ENCODE measurements at places on chromosomes 2 and 18. TPM values are rescaled to one million over a fixed set of nuclear protein-coding genes. Genes with fewer than 3 reads are reported as not detected.
A peak's percentile ranks its signal among the peaks of the same experiment; 100 is the strongest.

KLHL30 gene
- total RNA-seq: 5.7 TPM

DNA sequence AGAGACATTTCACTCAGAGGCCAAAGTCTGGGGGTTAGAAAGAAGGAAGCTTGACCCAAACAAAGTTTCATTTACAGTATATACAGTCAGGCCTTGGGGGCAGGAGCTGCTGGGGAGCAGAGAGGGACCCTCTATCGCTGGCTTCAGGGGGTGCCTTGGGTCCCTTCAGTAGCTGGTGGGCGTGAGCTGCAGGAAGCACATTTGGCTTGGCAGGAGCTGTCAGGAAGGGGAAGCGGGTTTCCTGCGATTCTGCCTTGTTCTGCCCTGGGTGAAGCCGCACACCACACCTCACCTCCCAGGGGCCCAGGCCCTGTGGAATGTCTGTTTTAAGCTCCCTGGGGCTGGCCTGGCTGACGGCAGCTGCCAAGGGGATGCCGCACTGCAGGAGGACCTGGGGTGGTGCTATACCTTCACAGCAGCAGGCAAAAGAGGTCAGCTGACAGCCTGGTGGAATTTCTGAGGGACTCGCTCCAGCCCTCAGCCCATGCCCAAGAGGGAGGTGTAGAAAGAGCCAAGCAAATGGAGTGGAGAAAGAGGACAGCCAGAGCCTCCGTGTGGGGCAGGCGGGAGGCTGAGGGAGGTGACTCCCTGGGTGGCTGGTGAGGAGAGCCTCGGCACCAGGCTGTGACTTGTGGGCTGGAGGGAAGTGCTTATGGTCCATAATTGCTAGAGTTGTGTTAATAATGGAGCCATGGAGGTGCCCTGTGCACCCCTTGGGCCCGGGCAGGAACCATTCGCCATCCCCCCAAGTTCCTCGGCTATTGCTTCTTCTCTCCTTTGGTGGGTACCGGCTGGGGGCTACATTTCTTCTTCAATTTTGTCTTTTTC lies 43.9 kb downstream of the PSD4 start:
- peak; percentile 82 for DNase-seq

- no peak for DNase-seq
Observed at GRCh38 chr2:37026050-37026449, 58.1 kb downstream of the HEATR5B start.

DNA sequence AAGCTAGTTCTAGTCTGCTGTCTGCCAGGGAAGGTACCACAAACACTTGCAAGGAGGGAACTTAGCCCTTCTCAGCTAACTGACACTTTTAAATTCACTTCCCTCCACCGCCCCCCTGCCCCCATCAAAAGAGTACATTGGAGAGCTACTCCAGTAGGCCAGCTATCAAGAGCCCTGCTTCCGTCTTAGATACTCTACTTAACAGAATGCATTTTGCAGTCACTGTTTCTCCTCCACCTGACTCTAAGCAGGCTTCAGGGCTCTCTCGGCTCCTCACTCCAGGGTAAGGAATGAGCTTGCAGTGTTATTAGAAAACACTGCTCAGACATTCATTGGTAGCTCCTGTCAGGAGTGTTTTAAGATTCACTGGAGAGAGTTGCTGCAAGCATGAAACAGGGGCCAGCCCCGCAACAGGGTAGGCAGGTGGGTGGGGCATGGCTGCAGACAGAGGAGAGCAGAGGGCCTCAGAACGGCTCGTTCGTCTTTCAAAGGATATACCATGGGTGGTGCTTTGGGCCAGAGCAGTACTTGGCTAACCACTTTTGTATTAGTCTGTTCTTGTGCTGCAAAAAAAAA lies 35.3 kb upstream of the PDCL3 start:
- no peak for DNase-seq

DNA sequence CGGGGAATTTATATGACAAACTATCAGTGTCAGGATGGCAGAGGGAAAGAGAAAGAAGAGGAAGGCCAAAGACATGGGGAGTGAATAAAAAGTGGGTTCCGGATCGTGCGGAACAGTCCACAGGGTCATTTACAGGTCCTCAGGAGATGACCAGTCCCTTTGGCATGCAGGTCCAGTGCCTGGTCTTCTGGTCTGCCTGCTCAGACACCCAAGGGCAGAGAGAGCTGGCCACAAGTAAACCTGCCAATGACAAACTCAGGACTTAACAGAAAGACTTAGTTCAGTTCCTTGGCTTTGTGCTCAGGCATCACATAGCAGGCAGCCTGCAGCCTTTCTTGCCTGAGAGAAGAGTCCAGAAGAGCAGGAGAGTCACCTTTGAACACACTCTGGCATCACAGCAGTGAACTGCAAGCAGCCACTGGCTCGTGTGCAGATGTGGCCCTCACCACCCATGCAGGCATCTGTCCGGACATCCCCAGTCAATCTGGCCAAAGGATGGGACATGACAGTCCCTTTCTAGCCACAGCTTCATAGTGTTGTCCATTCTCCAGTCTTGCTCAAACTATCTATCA lies 14.0 kb downstream of the TMEM127 start:
- DNase-seq: peak; percentile 90

- DNase-seq: no peak
Observed at GRCh38 chr2:112776113-112776512, 8.2 kb downstream of the IL1A start.

GRCh38 chr2:49037197-49037596 lies 117.1 kb downstream of the FSHR start:
- DNase-seq: no peak

DNA sequence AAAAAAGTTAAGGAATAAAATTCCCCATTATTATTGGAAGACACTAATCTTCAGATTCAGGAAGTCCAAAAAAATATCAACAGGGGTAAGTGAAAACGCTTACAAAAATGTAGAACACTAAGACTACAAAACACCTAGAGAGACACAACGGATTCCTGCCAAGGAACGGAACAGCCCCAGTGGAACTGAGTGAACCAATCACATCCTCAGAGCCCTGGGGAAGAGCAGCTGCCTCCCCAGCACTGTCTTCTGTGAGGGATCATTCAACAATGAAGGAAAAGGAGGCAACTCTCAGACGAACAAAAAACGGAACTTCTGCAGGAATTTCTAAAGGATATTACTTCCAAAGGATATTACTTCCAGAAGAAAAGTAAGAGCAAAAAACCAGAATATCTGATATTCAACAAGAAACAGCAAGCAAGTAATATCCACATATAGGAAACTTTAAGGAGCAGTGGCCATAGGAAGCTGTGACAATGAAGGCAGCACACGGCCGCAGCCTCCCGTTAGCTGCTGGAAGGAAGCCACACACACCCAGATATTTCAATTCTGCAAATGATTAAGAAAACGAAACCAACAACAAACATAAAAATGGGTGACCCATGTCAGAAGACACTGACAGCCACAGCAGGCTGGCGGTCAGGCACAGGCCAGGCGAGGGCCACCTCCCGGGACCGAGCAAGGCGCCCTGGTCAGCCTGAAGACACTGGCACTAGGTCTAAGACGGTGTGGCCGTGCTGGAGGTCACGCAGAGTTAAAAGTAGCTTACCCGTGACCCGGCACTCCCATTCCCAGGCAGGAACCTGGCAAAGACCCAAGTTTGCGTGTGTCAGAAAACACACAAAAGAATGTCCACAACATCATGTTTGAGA lies 81.8 kb downstream of the HDAC4 start:
- DNase-seq: peak; percentile 54

Data from kidney (tissue), 22 donors.